ENCODE measurements at places on chromosomes 5 and 9.

- no peak for DNase-seq
Observed at GRCh38 chr9:127174386-127175318, 52.2 kb upstream of the ANGPTL2 start.

DNA sequence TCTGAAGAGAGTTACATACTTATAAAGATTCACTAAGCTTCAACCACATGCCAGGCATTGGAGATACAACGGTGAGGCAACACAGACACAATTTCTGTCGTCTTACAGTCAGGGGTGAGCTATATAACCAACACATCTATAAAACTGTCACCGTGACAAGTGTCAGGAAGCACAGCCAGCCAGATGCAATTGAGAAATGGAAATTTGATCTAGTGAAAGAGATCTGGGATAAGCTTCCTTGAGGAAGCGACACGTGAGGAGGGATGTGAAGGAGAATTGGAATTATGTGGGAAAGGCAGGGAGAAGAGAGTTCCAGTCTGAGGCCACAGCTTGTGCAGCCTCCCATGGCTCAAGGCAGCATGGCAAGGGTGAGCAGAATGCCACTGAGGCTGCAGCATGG, 50.9 kb upstream of the ZNF354B start:
- DNase-seq = no peak

GRCh38 chr9:9949368-9949767, 663.4 kb downstream of the PTPRD start:
- DNase-seq = no peak

DNA sequence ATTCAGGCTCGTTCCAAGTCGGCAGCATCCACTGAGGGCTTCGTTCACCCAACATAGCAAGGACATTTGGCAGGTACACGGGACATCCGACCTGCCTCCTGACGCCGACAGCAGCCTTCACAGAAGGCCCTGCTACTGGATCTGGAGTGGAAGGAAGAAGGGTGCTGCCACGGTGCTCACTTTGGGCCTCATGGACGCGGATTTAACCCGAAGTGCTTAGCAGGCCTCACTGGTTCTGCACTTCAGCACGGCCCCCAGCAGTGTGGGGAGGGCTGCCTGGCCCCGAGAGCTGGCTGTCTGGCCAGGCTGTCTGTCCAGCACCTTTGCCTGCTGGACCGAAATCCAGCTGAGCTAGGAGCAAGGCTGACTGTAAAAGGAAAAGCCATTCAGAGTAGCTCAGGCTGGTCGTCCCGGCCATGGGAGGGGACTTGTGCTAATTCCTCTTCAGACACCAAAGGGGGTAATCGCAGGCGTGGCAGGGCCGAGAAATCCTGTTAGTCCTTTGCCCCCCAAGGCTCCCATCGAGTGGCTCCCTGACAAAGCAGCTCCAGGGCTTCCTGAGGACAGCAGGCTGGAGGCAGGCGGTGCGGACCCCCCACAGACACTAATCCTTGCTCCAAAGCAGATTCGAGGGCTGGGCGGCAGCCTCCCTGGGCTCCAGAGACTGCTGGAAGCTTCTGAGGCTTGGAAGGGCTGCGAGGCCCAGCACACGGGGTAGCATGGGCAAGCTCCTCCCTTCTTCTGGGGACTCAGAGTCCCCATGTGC, 11.1 kb upstream of the RXRA start:
- no peak for DNase-seq

DNA sequence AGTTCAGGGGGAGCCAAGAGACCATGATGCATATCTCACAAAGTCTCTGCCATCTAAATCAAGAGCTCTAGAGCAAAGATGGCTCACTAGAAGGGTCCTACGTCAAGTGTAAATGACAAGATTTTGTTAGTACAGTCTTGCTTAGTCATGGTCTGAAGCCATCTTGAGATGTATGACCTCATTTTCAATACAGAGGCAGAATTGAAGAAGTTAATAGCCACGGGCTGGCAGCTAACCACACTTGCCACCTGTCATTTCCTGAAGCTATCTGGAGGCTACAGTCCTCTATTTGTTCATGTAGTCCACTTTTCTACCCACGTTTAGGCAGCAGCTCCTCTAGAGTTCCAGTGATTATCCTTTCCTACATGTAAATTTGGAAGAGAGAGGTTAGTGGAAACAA, 231.7 kb upstream of the CDH12 start:
- DNase-seq = no peak

DNA sequence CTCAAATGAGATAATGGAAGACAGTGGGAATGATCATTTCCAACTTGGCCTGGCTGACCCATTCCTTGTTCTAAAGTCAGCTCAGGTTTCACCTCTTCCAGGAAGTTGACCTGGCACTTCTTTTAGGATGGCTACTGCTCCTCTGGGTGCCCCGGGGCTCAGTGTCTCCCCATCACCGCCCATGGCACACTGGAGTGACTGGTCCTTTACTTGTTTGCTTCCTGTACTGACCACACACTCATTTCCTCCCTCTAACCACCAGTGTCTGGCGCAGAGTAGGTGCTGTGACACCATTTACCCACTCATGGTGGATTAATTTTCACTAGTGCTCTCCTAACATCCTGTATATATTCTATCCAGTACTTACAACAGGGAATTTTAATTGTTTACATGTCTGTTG, 183.5 kb downstream of the CDK5RAP2 start:
- DNase-seq = no peak

DNA sequence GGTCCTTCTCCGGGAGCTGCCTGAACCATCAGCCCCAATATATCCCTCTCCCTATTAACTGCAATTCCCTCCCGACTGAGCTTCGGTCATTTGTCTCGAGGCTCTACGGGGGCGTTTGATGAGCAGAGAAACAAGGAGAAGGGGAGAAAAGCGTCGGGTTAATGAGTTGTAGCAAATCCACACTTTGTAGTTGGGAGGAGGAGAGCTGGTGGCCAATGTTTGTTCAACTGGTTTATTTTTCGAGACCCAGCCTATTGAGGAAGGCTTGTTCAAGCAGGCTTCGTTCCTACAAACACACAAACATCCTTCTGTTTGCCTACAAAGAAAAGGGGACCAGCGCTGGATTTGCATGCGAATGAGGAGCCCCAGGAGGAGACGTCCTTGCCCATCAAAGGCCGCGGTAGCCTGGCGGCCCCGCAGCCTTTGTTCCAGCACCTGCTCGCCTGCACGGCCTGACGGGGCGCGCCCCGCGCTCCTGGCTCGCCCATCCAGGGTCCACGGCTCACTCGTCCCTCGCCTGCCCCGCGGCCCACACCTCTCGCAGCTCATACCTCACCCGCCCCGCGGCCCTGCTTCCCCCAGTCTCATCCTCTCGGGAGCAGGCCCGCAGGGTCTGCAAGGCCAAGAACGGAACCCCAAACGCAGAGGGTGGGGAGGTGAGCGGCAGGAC, 4.6 kb downstream of the FOXD1 start:
- no peak for DNase-seq

DNA sequence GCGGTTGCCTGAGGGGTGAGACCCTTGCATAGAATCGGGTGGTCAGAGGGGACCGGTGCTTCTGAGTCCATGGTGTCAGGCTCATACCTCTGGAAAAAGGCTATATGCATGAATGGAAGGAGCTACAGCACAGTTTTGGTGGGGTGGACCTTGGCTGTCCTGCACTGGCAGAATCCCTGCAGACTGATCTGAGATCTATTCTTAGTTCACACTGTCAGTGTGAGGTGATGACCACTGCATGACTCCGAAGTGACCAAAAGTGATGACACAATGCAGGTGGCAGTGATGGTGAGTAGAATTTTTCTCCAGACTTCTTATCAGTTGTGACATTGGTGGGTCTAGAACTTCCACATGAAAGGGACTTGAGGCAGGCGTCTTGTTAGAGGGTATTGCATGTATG, 105.2 kb upstream of the SLC28A3 start:
- DNase-seq = no peak

DNA sequence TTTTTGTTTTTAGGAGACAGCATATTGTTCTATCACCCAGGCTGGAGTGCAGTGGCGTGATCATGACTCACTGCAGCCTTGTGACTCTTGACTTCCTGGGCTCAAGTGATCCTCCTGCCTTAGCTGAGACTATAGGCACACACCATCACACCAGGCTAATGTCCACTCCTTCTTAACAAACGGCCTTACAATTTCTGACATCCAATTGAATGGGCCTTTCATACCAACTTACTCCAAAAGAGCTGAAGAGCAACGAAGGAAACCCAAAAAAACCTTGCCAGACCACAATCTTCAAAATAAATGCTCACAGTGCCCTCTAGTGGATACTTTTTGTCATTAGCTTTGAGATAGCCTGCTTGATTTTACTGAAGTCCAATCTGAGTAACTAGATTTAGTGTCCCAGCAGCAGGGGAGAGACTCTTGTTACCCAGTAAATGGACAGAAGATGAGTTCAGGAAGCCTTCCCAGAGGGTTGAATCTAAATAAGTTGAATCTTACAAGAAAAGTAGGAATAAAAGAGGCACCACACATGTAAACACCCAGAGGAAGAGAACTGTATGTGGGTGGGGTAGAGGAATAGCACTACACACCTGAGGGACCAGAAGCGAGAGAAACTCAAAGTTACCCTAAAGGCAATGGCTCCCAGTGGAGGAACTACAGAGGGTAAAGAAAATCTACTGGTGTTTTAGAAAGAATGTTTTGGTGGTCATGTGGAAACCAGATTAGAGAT, 9.3 kb downstream of the ZNF622 start:
- DNase-seq = peak; percentile 78

- DNase-seq = no peak
Observed at GRCh38 chr5:115289104-115289503, 7.3 kb downstream of the CCDC112 start.

DNA sequence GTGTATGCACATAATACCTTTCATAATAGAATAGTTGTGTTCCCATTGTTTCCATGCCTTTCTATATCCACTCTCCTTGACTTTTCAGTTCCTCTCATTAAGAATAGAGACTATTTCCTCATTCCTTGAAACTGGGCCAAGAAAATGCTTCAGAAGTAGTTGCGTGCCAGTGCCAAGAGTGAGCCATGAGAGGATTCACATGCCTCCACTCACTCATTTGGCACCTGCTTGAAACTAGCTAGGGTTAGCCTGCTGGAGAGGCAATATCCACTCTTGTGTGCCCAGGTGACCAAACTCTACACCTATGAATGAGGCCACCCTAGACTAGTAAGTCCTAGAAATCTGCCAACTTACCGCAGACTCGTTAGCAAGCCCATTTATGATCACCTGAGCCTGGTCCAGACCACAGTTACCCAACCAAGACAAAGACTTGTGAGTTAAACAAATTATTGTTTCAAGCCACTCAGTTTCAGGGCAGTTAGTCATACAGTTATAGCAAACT, 276.3 kb downstream of the EPB41L4A start:
- no peak for DNase-seq

GRCh38 chr9:18811171-18811570, 221.8 kb downstream of the SAXO1 start:
- DNase-seq = no peak

GRCh38 chr9:14687042-14687719, 6.1 kb downstream of the ZDHHC21 start:
- DNase-seq = no peak

GRCh38 chr9:71675105-71675856, 93.0 kb downstream of the CEMIP2 start:
- no peak for DNase-seq

- DNase-seq = no peak
Observed at GRCh38 chr9:87337335-87338087, 160.2 kb upstream of the DAPK1 start.

DNA sequence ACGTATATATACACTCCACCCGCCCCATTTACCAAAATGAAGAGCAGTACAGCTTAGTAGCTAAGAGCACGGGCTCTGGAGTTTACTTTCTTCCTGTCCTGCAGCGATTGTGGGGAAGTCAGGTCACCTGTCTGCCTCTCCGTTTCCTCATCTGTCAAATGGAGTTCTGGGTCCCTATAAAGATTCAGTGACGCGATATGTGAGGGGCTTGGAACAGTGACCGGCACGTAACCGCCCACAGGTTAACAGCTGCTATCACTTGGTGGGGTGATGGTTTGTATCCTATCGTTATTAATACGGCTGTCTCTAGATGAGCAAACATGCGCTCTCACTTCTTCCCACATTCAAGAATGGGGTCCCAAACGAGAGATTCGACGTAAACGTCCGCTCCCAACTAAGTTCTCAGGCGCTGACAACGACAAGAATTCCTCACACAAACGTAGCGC, 426 bp downstream of the FAM114A2 start:
- DNase-seq = no peak

- DNase-seq = no peak
Observed at GRCh38 chr5:180116077-180116999, 44.8 kb upstream of the RNF130 start.

GRCh38 chr5:79048437-79048836, 21.0 kb downstream of the DMGDH start:
- no peak for DNase-seq
